LHCN-M2 (cell line): ENCODE measurements at places on chromosomes 5 and 9.
A peak's percentile ranks its signal among the peaks of the same experiment; 100 is the strongest.

DNA sequence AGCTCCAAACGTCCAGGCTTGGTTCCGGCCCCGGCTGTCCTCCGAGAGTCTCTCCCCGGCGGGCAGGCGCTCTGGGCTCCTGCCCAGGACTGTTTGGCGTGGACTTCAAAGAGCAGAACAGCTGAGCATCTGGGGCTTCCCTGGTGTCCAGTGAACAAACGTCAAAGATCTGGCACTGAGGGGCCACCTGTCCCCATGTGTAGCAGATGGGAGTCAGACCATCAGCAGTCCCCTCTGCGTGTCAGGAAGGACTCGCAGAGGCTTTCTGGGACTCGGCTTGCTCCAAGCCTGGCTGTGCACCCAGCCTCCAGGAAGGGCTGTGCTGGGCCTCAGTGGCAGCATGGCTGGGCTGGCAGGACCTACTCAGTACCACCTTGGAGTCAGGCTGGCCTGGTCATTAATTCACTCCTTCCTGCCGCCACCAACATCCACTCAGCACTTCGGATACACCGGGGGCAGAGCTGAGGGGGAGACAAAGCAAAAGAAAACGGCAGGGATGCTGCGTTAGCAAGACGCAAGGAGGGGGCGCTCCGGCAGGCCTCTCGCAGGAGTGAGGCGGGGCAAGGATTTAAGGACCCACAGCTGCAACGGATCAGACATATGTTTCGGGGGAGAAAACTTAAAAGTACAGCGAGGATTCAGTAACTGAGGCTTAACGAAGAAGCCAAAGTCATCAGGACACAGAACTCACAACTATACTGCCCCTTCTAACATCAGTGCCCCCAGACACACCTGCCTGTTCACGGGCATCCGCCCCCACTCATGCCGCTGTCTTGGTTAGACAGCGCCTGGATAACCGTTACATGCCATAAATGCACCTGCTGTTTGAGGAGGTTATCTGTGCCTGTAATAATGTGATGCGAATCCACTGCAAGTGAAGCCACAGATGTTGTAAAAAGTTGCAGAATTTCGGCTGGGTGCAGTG is 164.5 kb upstream of the PHYKPL start:
- DNase-seq, result no peak

GRCh38 chr5:125446986-125447385 is 700.5 kb upstream of the ZNF608 start:
- DNase-seq, result peak; percentile 22

- DNase-seq, result no peak
Measured at GRCh38 chr5:80194468-80194867, 61.4 kb downstream of the SERINC5 start.

- no peak for DNase-seq
Measured at GRCh38 chr5:73381590-73382400, 66.8 kb downstream of the FOXD1 start.

DNA sequence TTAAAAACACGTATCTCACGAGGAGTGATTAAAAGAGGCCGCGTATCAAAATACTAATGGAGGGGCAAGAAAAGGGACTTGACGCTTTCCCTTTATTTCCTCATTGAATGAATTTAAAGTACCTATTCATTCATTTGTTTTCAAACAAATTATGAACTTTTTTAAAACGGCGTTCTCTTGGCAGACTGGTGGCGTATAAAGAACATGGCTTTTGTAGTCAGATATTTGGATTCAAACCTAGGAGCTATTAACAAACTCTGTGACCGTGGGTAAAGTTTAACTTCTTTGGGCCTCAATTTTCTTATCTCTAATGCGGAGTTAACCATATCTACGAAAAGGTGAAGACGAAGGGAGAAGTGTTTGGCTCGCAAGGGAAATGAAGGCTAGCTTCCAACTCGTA is 876 bp downstream of the CAAP1 start:
- DNase-seq, result no peak

GRCh38 chr9:4866239-4866969 is 73.7 kb downstream of the RCL1 start:
- no peak for DNase-seq

DNA sequence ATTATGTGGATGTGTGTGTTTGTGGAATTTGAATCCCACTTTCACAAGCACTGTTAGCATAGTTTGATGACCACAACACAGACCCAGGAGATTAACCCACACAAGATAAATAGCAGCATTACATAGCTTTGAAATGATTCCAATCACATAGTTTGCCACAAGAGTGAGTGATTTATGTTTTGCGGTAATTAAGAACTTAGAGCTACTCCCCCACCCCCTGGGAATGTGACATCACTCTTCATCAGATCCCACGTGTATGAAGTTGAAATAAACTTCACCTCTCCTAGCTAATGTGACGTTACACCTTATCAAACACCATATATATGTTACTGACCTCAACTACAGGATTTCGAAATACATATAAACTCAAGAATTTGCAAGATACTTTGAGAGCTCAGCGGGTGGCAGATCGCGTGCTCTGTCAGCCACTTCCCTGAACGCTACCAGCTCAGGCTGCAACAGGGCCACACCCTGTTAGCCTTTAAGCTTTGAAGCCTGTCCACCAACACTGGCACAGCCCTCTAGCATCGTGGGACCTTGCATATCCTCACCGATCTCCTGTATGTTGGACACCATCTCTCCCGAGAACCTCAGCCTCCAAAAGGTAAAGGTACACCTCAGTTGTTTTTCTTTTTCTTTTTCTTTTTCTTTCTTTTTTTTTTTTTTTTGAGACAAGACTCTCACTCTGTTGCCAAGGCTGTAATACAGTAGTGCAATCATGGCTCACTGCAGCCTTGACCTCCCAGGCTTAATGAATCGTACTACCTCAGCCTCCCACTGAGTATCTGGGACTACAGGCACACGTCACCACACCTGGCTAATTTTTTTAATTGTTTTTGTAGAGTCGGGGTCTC is 1.7 kb upstream of the AGTPBP1 start:
- peak; percentile 88 for DNase-seq

DNA sequence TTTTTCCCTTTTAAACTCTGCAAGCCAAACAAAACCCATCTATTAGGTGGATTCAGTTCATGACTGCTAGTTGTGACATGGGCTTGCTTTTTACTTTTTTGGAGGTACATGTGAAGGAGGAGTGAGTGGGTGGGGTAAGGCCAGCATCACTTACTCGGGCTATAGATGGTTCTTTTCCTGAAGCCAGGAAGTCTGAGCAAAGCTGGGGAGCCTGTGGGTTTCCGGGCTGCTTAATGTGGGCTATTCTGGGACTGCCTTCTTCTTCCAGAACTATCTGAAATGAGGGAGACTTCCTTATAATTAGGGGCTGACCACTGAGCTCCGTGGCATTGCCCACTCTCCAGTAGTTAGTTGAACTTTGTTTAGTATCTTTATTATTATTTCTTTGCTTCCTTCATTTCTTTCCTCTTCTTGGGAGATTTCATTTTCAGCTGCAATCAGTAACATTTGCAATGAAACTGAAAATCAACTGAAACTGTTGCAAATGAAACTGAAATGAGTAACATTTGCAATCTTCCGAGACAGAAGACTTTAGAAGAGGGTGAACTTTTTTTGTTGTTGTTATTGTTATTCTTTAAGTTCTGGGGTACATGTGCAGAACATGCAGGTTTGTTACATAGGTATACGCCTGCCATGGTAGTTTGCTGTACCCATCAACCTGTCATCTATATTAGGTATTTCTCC is 204.9 kb downstream of the LRRC70 start:
- DNase-seq, result no peak

GRCh38 chr5:134227259-134227658 is 1.4 kb upstream of the PPP2CA start:
- DNase-seq, result no peak

GRCh38 chr5:68548959-68549676 is 333.6 kb downstream of the PIK3R1 start:
- DNase-seq, result peak; percentile 90

GRCh38 chr5:73902327-73903051 is 276.5 kb downstream of the ARHGEF28 start:
- DNase-seq, result peak; percentile 57

DNA sequence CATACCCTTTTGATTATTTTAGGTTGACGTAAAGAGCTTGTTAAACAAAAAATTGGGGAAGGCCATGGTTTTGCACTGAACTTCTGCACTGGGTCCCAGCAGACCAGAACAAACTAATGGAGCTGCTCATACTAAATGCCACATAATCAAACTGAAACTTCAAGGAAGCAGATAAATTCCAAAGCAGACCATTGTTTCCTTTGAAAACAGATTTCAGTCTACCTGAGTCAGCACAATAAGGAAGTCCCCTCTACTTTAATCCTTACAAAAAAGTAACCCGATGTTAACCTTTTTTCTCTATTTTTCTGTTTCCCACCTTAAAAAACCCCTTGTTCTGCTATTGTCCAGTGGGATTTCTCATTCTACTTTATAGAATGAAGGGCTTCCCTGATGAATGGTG is 39.2 kb downstream of the WDR36 start:
- DNase-seq, result no peak
